ENCODE measurements at places on chromosomes 1 and 21.

GRCh38 chr1:38044221-38045215 is 2.1 kb downstream of the POU3F1 start:
- no peak for DNase-seq

GRCh38 chr1:156204686-156205085 is 8.1 kb upstream of the PMF1 start:
- no peak for DNase-seq

DNA sequence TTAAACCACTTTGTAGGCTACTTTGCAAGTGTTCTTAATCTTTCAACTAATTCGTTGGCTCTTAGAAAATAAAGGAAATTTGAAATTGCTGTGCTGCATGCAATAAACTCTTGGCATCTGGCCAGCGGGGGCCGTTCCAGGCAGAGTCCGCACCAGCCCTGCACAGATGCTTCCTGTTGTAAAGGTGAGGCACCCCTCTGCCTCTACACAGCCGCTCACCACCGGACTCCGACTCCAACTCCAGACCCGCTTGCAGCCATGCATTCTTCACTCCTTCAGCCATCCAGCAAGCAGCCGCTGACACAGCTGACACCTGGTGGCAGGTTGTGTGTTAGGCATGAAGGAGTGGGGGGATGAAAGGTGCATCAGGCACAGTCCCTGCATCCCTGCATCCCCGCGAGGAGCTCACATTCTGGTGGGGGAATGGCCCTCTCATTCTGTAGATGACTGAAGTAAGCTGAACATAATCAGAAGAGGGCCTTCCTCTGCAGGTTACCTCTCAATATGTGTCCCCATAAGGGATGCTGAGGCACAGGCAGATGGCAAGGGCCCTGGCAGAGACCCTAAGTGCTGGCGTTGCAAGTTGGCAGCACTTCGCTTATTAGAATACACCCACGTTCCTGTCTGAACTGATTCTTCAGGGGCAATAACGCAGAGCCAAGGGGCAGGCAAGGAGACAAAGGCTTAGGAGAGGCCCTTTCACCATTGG is 56.8 kb downstream of the GLIS1 start:
- no peak for DNase-seq

DNA sequence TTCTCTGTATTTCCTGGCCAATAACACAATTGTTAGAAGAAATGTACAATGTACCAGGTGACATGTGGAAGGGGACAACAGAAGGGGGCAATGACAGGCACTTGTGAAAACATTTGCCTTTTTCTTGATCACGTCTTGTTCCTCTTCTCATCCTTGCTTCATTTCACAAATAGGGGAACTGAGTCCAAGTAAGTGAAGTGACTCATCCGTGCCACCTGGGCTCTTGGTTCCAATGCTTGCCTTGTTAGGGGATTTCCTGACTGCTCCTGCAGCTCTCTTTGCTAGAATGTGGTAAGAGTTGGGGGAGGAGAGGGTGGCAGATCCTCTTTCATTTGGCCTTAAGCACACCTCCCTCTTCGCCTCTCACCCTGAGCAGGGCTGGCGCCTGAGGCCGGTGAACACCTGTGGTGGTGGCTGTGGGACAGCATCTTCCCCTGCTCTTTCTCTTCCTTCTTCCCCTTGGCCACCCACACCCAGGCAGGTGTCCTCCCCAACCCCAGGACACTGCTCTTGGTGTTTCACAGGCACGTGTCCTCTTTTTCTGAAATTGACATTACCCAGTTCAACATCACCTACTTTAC is 2.2 kb upstream of the RHEX start:
- peak; percentile 54 for DNase-seq

- peak; percentile 61 for DNase-seq
These were observed 570 bp upstream of the NEK7 start for GRCh38 chr1:198156111-198156744.

- no peak for DNase-seq
These were observed 100.4 kb downstream of the KCNJ6 start for GRCh38 chr21:37815893-37816292.

GRCh38 chr1:87061742-87062156 is 147.3 kb downstream of the HS2ST1 start:
- DNase-seq, result no peak

- no peak for DNase-seq
These were observed 37.3 kb downstream of the NENF start for GRCh38 chr1:212470059-212470458.

GRCh38 chr1:110554871-110555801 is 36.2 kb upstream of the KCNA10 start:
- peak; percentile 55 for DNase-seq

GRCh38 chr1:155003227-155003765 is 694 bp downstream of the ZBTB7B start:
- no peak for DNase-seq

- DNase-seq, result no peak
These were observed 54.6 kb upstream of the RWDD3 start for GRCh38 chr1:95179205-95179986.

DNA sequence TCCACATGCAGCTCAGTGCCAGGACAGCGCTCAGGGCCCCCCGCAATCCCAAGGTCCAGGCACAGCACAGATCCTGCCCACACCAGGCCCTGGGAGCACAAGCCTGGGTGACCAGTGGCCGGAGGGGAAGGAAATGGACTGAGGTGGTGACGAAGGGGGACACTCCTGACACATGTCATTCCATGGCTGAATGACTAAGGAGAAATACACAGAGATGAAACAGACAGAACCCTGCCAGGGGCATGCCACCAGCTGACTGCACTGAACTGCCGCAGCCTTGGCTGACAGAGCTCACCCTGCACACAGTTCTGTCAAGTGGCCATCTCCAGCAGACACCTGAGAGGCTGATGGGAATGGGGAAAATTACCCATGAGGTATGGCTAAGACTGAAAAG is 56.1 kb downstream of the HSF2BP start:
- no peak for DNase-seq

DNA sequence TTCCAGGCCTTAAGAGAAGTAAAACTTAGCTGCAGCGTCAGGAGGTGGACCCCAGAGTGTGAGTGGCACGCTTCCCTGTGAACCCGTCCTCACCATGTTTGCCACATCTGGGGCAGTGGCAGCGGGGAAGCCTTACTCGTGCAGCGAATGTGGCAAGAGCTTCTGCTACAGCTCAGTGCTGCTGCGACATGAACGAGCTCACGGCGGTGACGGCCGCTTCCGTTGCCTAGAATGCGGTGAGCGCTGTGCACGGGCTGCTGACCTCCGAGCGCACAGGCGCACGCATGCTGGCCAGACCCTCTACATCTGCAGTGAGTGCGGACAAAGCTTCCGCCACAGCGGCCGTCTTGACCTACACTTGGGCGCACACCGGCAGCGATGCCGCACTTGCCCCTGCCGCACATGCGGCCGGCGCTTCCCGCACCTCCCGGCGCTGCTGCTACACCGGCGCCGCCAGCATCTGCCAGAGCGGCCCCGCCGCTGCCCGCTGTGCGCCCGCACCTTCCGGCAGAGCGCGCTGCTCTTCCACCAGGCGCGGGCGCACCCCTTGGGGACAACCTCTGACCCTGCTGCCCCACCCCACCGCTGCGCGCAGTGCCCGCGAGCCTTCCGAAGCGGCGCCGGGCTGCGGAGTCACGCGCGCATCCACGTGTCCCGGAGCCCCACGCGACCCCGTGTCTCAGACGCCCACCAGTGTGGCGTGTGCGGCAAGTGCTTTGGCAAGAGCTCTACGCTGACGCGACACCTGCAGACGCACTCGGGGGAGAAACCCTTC is 9.3 kb downstream of the ZNF672 start:
- DNase-seq, result no peak

DNA sequence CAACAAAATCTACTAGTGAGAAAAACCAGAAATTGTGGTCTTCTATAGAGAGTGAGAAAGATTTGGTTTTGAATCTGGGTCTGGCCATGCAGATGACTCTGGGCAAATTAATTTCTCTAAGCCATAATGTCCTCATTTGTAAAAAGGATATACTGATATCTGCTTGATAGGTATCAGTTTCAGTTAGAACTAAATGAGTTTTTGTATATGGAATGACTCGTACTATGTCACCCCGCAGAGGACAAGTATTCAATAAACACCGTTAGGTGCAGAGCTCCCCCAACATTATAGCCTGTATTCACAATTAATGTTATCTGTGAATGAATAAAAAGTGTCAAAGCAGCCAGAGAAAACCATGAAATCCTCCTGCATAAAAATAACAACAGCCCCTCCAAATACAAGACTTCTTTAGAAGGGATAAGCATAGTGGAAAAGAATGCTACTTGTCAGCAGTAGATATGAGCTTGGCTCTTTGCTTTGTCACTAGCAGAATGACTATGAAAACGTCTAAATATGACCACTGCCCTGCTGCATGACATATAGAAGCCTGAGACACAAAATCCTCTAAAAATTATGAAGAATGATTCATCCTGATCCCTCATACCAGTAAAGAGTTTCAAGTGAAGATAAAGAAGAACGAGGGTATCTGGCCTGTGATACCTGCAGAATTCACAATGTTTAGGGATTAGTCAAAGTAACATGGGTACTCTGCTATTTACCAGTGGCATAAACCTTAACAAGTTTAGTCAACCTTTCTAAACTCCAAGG is 17.8 kb downstream of the SCAF4 start:
- no peak for DNase-seq

- no peak for DNase-seq
These were observed 7.5 kb downstream of the LRRC8C start for GRCh38 chr1:89640440-89640839.

DNA sequence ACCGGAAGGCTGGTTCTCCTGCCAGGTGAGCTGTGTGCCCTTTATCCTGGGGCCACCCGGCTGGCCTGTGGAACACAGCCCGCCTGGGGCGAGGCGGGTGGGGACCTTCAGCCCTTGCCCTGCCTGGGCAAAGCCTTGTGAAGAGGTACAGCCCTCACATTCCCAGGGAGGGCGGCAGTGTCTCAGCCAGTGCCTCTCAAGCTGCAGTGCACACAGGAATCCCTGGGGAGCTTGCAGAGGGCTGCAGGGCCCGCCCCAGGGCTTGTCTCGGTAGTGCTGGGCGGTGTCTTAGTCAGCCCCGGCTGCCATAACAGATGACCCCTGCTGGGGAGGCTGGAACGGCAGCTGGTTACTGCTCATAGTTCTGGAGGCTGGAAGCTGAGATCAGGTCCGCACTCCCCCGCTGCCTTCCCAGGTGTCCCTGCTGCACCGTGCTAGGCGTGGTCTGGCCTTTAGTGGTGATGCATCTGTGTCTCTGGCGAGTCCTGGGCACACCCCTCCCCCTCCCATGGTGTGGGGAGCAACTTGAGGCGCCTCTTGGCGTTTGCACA is 12.6 kb downstream of the DFFB start:
- no peak for DNase-seq

GRCh38 chr1:1236945-1237873 is 5.2 kb downstream of the B3GALT6 start:
- DNase-seq, result no peak

DNA sequence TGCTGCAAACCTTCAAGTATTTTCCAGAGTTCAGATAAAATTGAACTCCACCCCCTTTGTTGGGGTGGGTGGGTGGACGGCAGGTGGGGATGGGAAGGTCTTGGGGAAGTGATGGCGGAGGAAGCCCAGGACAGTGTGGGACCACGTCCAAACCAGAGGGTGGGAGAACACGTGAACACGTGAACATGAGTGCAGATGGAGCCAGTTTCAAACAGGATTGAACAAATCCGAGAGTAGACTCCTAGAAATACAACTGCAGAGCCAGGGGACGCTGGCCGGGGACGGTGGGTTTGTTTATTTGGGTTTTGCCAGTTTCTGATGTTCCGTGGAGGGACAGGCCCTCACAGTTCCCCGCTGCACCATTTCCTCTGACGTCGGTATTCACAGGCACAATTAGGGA is 2.9 kb downstream of the KRTAP10-2 start:
- no peak for DNase-seq

GRCh38 chr1:114319418-114319817 is 165.7 kb upstream of the SYT6 start:
- no peak for DNase-seq

DNA sequence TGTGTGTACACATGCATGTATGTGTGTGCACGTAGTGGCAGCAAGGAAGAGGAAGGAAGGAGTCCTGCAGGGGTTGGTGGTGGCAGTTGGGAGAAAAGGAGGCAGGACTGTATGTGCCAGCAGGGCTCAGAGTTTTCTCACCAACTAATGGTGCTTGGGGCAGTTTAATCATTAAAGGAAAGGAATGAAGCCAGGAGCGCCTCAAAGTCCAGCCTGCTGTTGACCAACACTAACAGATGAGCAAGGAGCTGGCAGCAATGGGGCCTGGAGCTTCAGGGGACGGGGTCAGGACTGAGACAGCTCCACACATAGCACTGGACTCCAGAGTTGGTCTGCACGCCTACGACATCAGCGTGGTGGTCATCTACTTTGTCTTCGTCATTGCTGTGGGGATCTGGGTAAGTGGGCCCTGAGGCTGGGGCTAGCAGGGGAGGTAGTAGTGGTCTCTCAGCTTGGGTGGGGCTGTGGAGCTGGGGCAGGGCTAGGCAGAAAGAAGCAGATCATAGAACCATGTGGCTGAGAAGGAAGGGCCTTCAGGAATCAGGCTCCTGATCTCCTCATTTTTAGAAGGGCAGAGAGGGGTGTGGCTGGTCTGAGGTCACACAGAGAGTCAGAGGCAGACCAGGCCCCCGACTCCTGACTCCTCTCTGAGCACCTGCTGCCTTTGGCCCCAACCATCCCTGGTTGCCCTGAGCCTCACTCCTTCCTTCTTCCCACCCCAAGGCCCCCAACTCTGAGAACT is at the start of gene SLC5A9:
SLC5A9 (plus strand) TSS at position 216 of the 742 bp plus-strand sequence; CDS start at position 237, 21 bp downstream.
- no peak for DNase-seq

- no peak for DNase-seq
These were observed 111.7 kb upstream of the IRF2BP2 start for GRCh38 chr1:234721476-234722269.

GRCh38 chr1:66311628-66312027 is 222.3 kb upstream of the SGIP1 start:
- DNase-seq, result no peak

DNA sequence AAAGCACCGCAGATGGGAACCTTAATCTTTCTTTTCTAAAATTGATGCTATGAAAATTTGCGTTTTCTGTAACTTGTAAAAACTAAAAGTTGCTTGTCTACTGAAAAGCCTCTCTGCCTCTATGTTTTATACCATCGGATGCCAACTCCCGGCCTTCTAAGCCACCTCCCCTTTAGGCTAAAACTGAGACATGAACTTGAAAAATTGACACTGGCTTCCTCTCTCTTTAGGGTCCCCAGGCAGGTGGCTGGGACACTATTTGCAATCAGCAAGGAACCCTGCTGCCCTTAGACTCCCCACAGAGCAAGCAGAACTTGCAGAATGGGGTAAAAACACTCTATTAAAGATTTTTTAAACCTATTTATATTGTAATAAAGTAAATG is 151.1 kb upstream of the CAMK1G start:
- DNase-seq, result no peak

- no peak for DNase-seq
These were observed 16.2 kb upstream of the WDR26 start for GRCh38 chr1:224450561-224451350.

- no peak for DNase-seq
These were observed 68.7 kb downstream of the HIVEP3 start for GRCh38 chr1:41850029-41850428.

GRCh38 chr1:240342251-240342625 is 250.6 kb downstream of the FMN2 start:
- no peak for DNase-seq

GRCh38 chr1:168190403-168190802 is 11.6 kb downstream of the TIPRL start:
- DNase-seq, result no peak
